Suprapubic skin (tissue), 4 donors: ENCODE measurements at places on chromosomes 7 and 10. TPM values are rescaled to one million over a fixed set of nuclear protein-coding genes. Genes with fewer than 3 reads are reported as not detected.

DNA sequence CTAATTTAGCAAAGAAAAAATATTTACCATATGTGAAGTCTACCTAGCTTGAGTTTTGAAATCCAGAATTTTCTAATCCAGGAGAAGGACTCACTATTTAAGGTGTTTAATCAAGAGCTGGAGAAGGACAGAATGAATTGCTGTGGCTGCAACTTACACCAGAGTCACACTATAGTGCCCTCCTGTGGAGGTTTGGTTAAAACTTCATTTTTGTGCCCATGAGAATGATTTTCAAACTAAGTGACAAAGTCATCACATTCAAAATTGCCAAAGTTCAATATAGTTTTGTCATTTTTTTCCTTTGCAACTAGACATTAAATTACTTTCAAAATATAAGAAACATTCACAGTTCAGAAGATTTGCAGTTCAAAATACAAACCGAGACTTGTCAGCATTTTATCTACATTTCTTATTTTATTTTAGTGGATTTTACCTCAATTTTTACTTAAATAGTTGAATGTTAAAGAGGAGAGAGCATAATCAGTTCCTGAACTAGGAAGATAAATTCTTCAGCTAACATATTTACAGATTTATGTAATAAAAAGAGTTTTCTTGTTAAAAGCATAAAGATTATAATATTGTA, 70.7 kb downstream of the CABCOCO1 start:
- DNase-seq, result no peak
- H3K27ac ChIP-seq, result no peak overlapping the region
- no peak overlapping the region for H3K4me3 ChIP-seq
- no peaks in the 10 kb centered on the region for H3K27me3 ChIP-seq
- H3K4me1 ChIP-seq, result no peaks in the 10 kb centered on the region

DNA sequence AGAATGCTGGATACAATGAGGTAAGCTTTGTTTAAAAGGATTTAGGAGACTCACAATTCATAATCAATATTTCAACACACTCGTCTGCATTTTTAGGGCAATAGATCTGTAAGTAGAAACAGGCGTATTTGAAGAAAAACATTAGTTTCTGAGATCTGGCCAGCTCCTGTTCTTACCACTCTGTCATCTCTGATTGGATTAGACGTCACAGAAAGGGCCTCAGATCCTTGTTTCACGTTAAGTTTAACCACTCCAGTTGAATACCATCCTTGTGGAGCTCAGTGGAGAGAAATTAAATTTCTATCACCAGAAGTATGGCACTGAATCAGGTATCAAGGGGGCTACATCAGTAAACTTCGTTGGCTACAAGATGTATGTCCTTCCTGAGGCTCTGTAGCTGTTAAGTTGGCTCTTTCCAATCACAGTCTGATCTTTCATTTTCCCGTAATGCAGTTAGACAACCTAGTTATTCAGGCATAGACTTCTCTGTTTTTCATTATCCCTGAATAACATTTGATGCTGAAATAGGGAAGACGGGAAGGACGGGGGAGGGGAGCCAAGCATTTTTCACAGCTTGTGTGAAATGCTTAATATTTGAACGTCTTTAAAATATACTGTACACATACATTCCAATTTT, 659.2 kb upstream of the GALNT17 start:
- H3K27ac ChIP-seq, result no peak overlapping the region
- H3K4me1 ChIP-seq, result peaks cover 7% of the 10 kb centered on the region
- H3K27me3 ChIP-seq, result no peaks in the 10 kb centered on the region
- no peaks in the 10 kb centered on the region for H3K36me3 ChIP-seq

DNA sequence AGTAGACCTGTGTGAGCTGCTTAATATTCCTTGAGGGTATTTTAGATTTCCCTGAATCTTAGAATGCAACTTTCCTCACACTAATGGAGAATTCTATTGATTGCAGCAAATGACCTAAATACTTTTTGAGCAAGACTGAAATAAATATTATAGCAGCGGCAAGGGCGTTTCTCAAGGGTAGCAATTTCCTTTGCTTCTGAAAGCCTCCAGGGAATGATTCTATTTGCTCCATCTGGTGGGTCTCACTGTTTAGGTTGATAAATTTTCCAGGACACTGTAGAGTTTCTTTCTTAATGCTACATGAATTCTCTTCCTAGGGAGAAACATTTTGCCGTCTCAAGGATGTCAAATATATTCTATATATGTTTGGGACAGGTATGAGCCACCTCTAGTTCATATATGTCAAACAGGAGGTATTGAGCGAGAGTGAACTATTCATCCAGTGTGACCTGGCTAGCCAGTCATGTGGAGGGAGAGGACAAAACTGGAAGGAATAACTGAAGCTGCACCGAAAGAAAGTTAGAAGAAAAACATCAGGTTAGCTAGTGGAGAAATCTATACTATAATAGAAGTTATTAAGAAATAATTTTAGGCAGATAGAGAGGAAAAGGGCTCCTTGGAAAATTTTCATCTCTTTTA, 57.9 kb upstream of the FZD8 start:
- H3K36me3 ChIP-seq, result no peaks in the 10 kb centered on the region
- no peak overlapping the region for H3K4me3 ChIP-seq
- H3K27ac ChIP-seq, result no peak overlapping the region
- H3K27me3 ChIP-seq, result peaks cover 7% of the 10 kb centered on the region

GRCh38 chr7:26620352-26620751, 244.0 kb downstream of the SKAP2 start:
- H3K27me3 ChIP-seq, result no peaks in the 10 kb centered on the region
- DNase-seq, result no peak
- H3K27ac ChIP-seq, result no peak overlapping the region
- H3K4me3 ChIP-seq, result no peak overlapping the region

DNA sequence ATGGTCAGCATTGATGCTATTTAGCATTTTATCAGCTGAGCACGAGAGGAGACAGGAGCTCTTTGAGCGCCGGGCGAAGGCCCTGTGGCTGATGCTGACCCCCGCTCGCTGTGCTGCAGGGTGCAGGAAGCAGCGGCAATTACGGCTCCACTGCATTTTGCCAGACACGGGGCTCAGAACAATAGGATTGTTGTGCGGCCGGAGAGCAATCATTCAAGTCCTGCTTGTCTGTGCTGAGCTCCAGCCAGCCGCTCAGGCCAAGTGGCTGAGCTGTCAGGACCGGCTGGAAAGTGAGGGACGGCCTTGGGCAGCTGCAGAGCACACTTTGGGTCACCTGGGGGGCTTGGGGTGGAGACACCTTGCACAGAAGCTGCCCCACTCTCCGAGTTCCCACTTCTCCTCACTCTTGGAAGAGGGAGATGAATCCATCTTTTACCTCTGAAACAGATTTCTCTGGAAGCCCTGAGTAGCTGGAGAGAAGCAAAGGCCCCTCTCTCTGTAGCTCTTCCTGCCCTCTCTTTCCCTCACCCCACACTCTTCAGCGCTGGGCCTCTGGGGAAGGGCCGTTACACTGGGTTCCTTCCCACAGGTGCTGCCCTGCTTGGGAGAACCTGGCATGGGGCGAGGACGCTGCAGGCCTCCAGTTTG, 17.3 kb upstream of the ADARB2 start:
- no peak for DNase-seq
- no peaks in the 10 kb centered on the region for H3K36me3 ChIP-seq
- H3K4me1 ChIP-seq, result no peaks in the 10 kb centered on the region
- no peaks in the 10 kb centered on the region for H3K27me3 ChIP-seq
- H3K4me3 ChIP-seq, result no peak overlapping the region

- DNase-seq, result no peak
- H3K4me3 ChIP-seq, result peak overlapping the region; percentile 53
- peaks cover 45% of the 10 kb centered on the region for H3K4me1 ChIP-seq
- H3K36me3 ChIP-seq, result peaks cover 16% of the 10 kb centered on the region
- peak overlapping the region; percentile 97 for H3K27ac ChIP-seq
- H3K27me3 ChIP-seq, result peaks cover 4% of the 10 kb centered on the region
Measured at GRCh38 chr7:27143950-27144780, 684 bp upstream of the HOXA5 start.

GRCh38 chr10:96772196-96772595, 51.9 kb upstream of the PIK3AP1 start:
- no peaks in the 10 kb centered on the region for H3K36me3 ChIP-seq
- no peak for DNase-seq
- H3K4me1 ChIP-seq, result no peaks in the 10 kb centered on the region

DNA sequence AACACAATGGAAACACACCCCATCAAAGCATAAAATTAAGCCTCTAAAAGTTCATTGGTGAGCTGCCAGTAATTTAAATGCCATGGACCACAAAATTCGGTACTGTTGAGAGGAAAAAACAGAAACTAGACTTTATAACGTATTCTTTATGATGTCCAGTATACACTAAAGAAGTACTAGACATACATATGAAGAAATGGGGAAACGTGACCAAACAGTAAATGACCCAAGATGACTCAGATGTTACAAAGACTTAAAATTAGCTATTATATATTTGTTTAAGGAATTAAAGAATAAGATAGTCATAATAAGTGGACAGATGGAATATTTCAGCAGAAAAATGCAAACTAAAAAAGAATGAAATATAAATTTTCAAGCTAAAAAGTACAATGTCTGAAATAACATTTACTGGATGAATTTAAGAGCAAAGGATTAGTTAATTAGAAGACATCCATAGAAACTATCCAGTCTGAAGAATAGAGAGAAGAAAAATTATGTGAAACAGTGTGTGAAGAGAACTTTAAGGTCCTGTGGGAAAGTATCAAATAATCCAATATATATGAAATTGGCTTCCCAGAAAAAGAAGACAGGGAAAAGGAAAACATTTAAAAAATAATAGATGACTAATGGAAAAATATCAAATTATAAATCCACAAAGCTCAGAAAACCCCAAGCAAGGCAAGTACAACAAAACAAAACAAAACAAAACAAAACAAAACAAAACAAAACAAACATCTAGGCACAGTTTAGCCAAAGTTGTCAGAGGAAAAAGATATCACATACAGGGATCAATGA, 69.4 kb downstream of the SAMD9 start:
- no peak overlapping the region for H3K4me3 ChIP-seq
- no peaks in the 10 kb centered on the region for H3K27me3 ChIP-seq
- DNase-seq, result no peak
- H3K27ac ChIP-seq, result no peak overlapping the region

DNA sequence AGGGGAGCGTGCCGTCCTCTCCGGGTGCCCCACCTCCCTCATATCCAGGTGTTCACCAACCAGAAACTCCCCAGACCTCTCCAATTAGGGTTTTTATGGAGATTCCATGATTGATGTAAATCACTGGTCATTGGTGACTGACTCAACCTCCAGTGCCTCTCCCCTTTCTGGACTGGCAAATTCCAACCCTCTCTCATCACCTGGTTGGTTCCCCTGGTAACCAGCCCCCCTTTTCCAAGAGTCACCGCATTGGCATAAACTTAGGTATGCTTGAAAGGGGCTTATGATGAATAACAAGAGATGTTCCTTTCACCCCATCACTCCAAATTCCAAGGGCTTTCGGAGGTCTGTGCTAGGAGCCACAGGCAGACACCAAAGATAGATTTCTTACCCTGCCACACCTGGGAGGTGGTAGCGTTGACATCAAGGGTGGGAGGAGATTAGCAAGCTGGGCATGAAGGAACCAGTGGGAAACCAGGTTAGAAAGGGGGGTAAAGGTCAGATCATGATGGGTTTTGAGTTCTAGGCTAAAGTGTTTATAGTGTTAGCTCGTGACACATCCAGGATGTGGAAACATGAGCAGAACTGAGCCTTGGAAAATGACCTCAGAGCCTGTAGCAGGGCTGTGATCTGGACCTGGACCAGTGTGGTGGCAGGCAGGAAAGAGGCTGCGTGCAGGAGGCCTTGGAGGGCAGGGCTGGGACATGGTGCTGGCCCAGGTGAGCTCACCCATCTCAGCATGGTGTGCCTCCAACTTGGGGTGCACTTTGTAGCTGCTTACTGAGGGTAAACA, 45.1 kb downstream of the CAMK1D start:
- no peak for DNase-seq
- peaks cover 10% of the 10 kb centered on the region for H3K4me1 ChIP-seq
- no peaks in the 10 kb centered on the region for H3K27me3 ChIP-seq

- no peaks in the 10 kb centered on the region for H3K36me3 ChIP-seq
- no peak overlapping the region for H3K27ac ChIP-seq
- no peak overlapping the region for H3K4me3 ChIP-seq
- H3K4me1 ChIP-seq, result peaks cover 28% of the 10 kb centered on the region
- DNase-seq, result no peak
Measured at GRCh38 chr7:25860275-25861163, 291.5 kb upstream of the NFE2L3 start.

DNA sequence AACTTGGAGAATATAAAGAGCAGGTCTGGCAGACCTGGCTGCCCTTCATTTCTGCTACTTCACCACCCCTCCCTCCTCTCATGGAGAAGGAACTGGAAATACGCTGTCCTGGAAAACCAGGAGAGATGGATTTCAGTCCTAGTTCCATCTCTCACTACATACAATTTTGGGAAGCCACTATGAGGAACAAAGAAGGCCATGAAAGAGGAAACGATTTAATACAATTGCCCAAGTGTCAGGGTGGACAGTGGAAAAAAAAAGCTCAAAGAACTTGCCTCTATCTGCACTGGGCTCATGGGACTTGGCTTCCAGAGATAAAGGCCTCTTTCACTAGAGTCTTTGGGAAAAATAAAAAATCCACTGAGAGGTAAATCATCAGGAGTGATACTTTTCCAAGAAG, 561.7 kb downstream of the KCNMA1 start:
- no peaks in the 10 kb centered on the region for H3K36me3 ChIP-seq
- no peak overlapping the region for H3K27ac ChIP-seq
- peaks cover 43% of the 10 kb centered on the region for H3K4me1 ChIP-seq
- H3K27me3 ChIP-seq, result no peaks in the 10 kb centered on the region
- H3K4me3 ChIP-seq, result no peak overlapping the region
- no peak for DNase-seq

GRCh38 chr7:47089068-47089417, 492.9 kb downstream of the TNS3 start:
- DNase-seq, result no peak
- H3K36me3 ChIP-seq, result no peaks in the 10 kb centered on the region
- peaks cover 7% of the 10 kb centered on the region for H3K27me3 ChIP-seq
- H3K4me3 ChIP-seq, result no peak overlapping the region
- no peaks in the 10 kb centered on the region for H3K4me1 ChIP-seq

Gene SPDYE2
- not detected for total RNA-seq

Gene MRC1
- total RNA-seq, result 9.8 TPM

Gene IL15RA
- 14.1 TPM for total RNA-seq

Gene CLRN3
- total RNA-seq, result not detected

Gene POLL
- total RNA-seq, result 20.3 TPM

Gene CYCS
- 59.1 TPM for total RNA-seq

Gene LCOR
- 17.5 TPM for total RNA-seq

Gene PSAP
- total RNA-seq, result 391 TPM

Gene PCLO
- 6.1 TPM for total RNA-seq

Gene UTF1
- total RNA-seq, result not detected
